CD4-positive, alpha-beta T cell treated with Interferon alpha-2 for 1 hour (primary cell): ENCODE measurements at places on chromosomes 13 and 19.

DNA sequence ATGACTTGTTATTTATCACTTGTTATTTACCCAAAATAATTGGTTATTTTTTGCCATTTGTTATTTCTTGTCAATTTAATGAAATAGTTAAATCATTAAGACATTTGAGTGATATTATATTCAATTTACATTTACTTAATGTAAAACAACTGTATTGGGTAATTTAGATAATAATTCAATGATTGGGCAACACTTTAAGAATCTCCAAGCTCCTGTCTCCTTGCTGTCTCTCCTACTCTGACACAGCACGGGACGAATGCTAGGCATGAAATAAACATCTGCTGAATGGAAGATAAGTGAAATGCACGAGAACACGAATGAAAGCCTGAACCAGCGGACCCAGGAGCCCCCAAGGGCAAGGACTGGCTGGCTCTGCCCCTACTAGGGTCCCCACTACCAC is 5.7 kb upstream of the PPP6R1 start:
- DNase-seq: no peak

DNA sequence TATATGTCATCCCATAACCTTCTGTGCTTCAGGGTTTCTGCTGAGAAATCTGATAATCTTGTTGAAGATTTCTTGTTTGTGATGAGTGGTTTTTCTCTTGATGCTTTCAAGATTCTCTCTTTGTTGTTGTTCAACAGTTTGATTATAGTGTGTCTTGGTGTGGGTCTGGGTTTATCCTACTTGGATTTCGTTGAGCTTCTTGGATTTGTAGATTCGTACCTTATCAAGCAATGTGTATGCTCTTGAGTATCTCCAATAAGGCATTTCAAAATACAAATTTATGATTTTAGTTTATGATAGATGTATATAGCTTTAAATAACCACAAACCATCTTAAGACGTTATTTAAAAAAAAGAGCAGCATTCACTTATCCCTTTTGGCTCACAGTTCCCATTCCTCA is 57.5 kb downstream of the URI1 start:
- DNase-seq: no peak

DNA sequence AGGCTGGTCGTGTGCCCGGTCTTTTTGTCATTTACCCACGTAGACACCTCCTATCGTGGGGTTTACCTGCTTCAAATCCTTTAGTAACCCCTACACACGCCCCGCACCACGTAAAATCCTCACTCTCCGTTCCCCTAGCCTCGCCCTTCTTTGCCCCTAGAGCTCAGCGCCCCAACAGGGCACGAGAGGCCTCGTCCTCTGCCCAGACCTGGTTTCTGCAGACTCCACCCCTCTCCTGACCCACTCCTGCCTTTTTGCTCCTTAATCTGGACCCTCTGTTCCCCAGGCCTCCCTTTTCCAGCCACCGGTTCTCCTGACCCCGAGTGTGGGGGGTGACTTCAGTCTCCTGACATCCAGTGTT is 412 bp downstream of the ZNF528 start:
- DNase-seq: peak; percentile 21

DNA sequence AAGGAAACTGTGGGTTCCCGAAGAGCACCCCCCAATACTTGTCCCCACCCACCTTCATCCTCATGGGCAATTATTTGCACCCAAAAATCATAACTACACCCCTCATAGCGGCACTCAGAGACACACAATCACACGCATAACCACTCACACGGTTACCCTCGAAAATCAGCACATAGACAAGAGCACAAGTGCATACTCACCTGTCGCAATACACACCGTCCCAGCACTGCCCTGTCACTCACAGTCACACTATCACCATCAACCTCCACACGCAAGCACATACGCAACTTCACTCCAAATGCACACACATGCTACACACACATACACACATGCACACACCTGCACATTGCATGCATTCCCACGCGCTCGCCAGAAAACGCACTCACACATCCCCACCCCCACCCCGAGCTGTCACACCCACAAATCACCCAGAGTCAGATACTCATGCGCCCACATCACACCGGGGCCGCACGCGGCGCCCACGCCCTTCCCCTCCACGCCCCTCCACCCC is 535 bp downstream of the COL5A3 start:
- no peak for DNase-seq

DNA sequence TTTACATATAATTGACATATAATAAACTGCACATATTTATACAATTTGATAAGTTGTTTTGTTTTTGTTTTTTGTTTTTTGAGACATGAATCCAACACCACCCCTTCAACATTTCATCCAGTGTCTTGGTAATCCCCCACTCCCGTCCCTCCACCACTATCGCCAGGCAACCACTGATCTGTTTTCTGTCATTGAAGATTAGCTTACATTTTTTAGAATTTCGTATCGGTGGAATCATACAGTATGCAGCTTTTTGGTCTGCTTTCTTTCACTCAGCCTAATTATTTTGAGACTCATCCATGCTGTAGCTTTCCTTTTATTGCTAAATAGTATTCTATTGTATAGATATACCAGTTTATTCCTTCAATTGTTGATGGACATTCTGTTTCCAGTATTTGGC is 94.1 kb upstream of the FRY start:
- DNase-seq: no peak

DNA sequence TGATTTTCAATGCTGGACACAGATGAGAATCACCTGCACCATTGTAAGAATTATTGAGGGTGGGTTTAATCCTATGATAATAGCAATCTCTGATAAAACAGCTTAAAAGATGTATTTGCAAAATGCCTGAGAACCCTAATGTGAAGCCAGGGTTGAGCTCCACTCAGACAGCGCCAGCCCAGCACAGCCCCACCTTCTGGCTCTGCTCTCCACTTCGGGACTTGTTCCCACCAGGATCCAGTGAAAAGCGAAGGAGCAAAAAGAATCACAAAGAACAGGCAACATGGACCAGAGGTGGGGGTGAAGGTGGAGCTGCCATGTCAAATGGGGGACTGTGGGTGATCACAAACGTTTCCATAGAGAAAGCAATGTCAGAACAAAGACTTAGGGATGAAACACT is 18.6 kb upstream of the ZNF816 start:
- no peak for DNase-seq

DNA sequence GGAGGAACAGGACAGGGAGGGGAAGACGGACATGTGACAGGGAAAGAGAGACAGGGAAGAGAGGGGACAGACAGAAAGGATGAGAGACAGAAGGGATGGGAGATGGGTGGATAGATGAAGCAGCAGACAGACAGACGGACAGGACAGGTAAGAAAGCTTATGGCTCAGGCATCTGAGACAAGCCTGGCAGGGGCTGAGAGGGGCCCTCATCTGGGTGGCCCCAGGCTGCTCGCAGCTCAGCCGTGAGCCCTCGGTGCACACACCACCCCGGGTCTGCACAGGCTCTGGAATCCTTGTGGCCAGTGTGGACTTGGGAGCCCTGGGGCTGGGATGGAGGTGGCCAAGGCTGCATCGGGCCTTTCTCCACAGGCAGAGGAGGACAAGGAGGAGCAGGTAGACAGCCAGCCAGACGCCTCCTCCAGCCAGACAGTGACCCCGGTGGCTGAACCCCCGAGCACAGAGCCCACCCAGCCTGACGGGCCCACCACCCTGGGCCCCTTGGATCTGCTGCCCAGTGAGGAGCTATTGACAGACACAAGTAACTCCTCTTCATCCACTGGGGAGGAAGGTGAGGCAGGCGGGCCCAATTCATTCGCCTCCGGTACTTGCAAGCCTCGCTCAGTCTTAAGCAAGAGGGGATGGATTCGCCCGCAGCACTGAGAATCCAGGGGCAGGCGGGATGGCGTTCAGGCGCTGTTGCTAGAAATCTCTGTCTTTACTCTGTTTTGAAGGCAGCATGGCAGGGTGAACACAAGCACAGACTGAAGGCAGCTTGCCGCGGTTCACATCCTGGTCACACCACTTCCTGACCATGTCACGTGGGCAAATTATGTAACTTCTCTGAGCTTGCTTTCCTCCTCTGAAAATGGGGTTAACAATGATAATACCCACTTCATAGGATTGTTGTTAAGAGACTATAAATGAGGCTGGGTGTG is 14.0 kb downstream of the GRAMD1A start:
- DNase-seq: peak; percentile 83
